ENCODE measurements at places on chromosomes 3 and 15.
A peak's percentile ranks its signal among the peaks of the same experiment; 100 is the strongest.

GRCh38 chr15:67836477-67836876 is 3.4 kb downstream of the RNU6-1 start:
- peak; percentile 32 for DNase-seq

GRCh38 chr3:153973722-153974265 is 147.4 kb upstream of the ARHGEF26 start:
- no peak for DNase-seq

- no peak for DNase-seq
Measured at GRCh38 chr15:66001717-66002426, 132.6 kb downstream of the RAB11A start.

DNA sequence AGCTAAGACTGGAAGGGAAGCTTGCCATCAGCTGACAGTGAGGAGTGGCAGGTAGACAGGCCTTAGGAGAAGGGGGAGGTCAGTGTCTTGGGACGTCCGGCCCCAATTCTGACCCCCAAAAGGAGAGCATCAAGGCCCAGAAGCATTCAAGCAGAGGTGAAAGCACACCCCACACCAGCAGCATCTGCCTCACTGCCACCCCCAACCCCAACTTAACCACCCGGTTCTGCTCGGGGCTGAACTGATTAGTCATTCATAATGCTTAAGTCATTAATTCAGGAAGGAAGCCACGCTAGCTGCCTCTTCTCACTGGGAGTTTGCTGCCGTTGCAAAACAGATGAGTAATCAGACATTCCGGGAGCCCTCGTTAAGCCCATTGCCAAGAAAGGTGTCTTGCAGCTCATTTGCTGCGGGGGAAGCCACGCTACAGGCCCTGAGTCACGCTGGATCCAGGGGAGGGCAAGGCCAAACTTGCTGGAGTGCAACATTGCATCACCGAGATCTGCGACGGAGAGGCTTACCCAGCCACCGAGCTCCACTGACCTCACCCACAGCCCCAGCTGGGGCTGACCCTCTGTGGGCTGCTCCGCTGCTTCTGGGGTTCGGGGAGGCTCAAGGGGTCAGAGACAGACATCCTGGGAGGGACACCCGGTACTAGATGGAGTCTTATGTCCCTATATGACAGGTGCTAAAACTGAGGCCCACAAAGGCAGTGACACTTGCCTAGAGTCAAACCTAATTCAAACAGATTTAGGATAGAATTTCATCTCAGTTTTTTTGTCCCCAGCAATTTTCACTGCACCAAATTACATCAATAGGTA is 46.4 kb upstream of the HES1 start:
- peak; percentile 98 for DNase-seq

DNA sequence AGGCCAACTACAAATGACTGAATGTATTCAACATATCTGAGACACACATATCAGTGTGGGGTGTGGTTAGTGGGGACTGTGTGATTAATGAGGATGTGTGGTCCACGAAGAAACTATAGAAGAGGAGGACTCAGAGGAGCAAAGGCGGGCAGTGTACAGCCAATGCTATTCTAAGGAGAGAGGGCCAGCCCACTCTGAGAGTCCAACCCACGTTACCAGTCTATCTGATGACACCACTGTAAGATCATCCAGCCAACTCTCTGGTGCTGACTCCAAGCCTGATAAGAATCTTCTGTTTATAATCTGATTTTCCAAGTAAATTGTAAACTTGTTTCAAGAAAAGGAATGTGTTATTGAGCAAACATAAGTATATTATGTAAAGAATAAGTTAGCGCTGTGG is 47.2 kb downstream of the MCF2L2 start:
- DNase-seq, result peak; percentile 32

GRCh38 chr3:144175644-144176425 is 204.2 kb downstream of the DIPK2A start:
- no peak for DNase-seq

DNA sequence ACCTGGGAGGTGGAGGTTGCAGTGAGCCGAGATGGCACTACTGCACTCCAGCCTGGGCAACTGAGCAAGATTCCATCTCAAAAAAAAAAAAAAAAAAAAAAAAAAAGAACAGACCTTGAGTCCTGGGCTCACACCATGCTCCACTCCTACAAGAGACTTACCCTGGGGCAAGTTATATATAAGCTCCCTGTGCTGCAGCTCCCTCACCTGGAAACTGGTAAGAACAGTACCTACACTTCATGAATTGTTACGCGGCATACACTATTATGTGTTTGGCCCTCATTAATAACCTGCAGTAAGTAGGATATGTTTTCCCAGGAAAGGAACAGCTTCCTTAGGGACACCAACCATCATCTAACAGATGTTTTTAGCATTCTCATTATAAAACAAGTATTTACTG is 119.6 kb downstream of the FMN1 start:
- no peak for DNase-seq

GRCh38 chr3:66320390-66320789 is 99.6 kb downstream of the SLC25A26 start:
- no peak for DNase-seq

GRCh38 chr3:30804984-30805383 is 89.5 kb downstream of the GADL1 start:
- no peak for DNase-seq

DNA sequence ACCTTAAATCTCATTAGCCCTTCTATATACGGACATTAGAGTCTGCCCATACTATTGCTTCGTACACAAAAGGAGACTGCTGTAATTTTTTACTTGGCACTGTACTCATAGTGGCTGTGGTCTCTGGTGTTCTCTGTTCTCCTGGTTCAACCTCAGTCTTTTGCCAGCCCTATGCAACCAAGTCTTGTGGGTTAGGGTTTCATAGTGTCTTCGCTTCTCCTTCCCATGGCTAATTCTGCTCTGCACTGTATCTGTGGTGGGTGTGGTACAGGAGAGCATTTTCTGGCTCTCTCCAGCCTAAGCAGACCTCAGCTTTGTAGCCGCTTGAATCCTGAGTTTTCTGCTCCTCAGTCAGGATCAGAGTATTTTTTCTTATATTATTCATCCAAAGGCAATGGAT is 981.2 kb downstream of the SQOR start:
- no peak for DNase-seq

- DNase-seq, result no peak
Measured at GRCh38 chr3:146739203-146739671, 134.1 kb upstream of the PLSCR5 start.

- no peak for DNase-seq
Measured at GRCh38 chr3:5231487-5231886, 44.0 kb downstream of the EDEM1 start.

- no peak for DNase-seq
Measured at GRCh38 chr3:145951441-145951840, 209.5 kb downstream of the PLOD2 start.

DNA sequence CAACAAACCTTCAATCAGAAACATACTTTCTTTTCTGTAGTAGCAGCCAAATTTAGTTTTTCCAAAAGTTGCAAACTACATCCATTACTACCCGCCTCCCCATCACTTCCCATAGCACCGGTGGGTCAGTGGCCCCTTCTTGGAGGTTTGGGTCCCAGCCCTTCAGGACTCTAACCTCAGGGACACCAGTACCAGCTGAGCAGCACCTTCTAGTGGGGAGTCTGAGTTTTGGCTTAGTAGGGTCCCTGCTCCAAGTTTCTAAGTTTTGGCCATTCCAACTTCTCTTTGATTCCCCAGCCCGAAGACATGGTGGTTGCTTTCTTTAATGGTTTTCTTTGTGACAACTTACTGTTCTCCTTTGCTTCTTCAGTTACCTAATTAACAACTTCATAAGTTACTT is 160.6 kb downstream of the ECT2 start:
- no peak for DNase-seq

DNA sequence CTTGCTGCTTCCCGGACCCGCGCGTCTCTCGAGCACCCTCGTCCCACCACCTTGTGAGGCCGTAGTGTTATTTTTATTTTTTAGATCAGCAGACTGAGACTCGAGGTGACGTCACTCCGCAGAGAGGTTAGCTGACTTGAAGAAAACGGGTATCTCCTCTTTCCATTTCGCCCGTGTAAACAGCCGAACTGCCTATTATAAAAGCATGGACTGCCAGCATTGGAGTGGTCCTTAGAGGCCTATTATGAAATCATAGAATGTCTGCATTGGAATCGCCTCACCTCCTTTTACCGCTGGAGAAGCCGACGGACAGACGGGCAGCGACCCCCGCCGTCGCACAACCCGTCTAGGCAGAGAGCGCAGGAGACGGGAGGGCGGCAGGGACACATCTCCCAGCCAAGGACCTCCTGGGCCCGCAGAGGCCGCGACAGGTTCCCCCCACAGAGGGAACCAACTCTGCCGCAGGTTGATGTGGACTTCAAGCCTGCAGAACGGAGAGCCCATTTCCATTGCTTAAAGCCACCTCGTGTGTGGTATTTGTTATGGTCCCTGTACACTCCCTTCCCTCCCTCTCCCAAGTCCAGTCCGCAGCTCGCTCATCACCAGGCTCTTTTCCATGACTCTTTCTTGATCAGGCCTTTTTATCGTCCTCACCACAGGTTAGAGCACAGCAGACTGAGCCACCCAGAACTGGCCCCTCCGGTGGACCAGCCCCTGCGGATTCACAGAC is 540 bp upstream of the PPP1R2 start:
- no peak for DNase-seq

DNA sequence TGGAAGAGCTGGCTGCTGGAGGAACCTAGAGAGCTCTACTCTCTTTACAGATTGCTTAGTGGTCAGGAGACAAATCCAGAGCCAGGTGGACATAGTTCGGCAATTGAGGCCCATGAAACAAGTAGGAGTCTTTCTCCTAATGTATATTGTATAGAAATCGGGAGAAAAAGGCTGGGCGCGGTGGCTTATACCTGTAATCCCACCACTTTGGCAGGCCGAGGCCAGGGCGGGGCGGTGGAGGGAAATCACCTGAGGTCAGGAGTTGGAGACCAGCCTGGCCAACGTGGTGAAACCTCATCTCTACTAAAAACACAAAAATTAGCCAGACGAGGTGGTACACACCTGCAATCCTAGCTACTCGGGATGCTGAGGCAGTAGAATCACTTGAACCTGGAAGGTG is 10.8 kb downstream of the RAD54L2 start:
- DNase-seq, result no peak

GRCh38 chr3:159417761-159418160 is 570.9 kb upstream of the IL12A start:
- DNase-seq, result no peak

DNA sequence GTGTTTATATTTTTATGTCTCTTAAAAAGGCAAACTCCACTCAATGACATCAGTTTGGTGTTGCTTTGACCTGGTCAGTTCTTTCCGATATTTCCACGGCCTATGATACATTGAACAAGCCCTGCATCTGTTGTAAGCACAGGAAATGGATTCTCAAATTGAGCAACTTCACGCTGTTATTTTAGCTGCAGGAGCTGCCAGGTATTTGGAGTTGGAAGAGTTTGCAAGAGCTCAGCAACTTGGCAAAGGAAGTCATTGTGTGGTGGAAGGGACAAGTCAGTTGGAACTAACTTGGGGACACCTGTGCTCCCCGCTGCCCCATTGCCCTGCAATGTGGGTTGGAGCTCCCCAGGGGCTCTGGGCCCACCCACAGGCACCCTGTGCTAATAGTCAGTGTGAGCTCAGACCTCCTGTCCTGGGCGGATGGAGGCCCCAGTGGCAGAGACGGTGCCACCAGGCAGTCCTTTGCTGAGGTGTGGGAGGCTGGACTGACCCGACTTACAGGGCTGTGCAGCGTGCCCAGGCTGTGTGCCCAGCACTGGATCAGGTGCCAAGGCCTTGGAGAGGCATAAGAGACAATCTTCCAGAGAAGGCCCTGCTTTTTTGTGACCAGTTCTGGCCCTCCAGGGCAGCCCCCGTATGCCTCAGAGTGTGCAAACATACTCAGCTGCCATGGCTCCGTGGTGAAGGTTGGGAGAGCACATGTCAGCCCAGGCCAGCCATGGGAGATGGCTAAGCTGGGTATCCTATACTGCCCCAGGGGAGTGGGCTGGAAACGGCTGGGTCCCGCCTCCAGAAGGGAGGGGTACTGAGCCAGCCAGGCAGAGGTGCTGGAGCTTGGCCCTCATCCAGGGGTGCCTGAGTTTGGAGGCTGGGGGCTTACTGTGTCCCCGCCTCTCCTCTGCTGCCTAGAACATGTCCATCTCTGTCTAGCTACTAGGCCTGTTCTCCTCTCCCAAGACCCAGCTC is 43.5 kb downstream of the KY start:
- DNase-seq, result no peak

DNA sequence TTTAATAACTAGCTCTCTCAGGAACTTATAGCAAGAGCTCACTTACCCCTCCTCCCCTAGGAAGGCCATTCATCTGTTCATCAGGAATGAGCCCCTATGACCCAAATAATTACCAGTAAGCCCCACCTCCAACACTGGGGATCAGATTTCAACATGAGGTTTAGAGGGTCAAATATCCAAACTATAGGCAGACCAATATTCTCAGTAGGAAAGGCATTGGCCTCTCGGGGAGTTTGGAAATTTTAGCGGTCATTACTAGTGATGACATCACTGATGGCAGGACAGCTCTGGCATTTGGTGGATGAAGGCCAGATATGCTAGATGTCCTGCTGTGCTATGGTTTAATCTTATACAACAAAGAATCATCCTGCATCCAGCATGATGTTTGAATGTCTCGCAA is 15.2 kb upstream of the CD47 start:
- DNase-seq, result no peak

- no peak for DNase-seq
Measured at GRCh38 chr3:165191491-165191890, 4.7 kb downstream of the SLITRK3 start.

DNA sequence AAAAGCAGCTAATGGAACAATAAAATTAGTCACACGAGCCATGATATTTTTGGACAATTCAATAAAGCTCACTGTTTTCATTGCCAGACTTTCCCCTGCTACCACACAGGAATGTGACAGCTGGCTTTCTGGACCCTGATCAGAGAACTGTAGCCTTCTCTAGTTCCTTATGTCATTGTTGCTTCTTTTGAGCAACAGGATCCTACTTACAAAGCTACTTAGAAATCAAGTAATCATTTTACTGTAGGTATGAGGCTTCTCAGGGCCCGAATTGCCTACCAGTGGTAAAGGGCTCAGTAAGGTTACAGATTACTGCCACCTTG is 94.3 kb upstream of the AADACL2 start:
- DNase-seq, result no peak

DNA sequence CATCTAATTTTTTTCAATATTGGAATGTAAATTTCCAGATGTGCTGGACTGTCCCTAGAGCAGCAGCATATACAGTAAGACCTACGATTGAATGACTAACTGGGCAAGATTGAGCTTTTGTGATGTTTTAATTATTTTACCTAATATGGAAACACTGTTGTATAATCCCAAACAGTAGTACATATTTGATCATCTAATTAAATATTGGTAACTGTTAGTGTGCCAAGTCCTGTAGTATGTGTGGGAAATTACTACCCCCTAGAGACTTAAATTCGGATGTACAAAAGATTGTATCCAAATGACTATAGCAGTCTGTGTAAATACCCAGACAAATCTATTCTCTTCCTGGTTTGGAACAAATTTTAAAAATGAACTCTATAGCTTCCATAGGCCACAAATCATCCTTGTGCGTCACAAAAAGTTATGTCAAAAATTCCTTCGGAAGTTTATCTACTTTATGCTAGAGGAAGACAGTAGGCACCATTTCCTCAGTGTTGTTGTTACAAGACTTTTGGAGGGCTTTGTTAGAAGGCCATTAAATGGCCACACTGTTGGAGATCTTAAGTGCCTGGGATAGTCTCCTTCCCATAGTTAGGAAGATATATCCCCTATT is 41.6 kb downstream of the NKIRAS1 start:
- no peak for DNase-seq

- DNase-seq, result no peak
Measured at GRCh38 chr3:186964071-186964470, 33.7 kb downstream of the ST6GAL1 start.
